ENCODE measurements at places on chromosomes 5 and 9.

GRCh38 chr5:164636456-164636855, 1131.0 kb downstream of the MAT2B start:
- DNase-seq = no peak

GRCh38 chr9:33731142-33731541, 64.2 kb upstream of the PRSS3 start:
- no peak for DNase-seq

DNA sequence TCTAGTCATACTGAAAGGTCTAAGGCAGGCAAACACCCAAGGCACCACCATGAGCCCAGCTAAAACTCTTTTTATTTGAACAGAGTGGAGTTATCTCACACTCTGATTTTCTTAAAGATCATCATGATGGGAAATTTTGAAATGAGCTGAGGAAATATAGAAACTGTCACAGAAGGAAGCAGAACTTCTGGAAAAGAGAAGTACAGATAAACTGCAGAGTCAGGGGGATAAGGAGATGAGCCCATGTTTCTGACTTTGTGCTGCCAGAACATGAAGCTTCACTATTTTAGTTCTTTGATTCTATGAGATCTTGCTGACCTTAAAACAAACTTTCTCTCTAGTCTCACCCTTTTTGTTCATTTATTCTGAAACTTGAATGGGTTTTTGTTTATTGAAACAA, 406.5 kb upstream of the EDIL3 start:
- DNase-seq = no peak

DNA sequence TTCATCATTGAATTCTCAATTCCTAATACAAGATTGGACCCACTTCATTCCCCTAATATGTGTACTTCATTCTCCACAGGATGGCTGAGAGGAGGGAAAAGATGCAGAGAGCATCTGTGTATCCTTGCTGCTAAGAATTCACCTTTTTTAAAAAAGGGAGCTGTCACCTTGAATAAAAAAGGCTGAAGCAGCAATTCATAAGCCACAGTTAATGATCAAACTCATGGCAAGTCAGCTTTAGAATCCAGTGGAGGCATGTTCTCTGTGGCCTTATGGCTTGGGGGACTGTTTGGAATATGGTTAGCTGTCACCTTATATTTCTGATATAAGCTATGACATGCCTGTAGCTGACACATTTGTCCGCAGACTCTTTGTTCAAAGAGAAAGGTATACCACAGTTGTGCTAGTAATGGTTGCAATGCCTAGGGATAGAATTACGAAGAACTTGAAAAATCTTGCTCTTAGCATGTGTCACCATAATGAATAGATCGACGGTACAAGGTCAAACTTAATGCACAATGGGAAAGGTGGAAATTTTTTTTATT, 256.8 kb upstream of the TNC start:
- DNase-seq = no peak

DNA sequence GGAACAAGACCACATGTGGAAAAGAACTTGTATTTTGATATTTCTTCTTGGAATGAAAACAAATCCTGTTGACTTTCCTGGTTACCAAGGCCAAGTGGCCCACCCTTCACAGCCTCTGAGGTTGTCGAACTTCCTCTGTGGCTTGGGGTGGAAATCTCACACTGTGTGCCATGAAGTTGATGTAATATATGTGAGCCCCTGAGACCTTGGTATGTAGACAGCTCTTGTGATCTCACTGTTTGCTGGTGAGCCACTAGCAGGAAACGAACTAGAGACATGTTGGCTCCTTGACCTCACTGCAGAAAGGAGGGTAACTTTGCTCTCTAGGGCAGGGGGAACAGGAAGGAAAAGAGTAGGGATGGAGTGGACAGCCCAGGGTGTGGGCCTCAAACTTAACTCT, 159.4 kb downstream of the ARHGAP26 start:
- DNase-seq = no peak

- DNase-seq = no peak
Observed at GRCh38 chr5:29720954-29721353, 1472.5 kb upstream of the CDH6 start.

GRCh38 chr9:127508901-127509260, 57.6 kb downstream of the LRSAM1 start:
- DNase-seq = no peak

- DNase-seq = no peak
Observed at GRCh38 chr9:93065135-93065720, 6.7 kb downstream of the SUSD3 start.

DNA sequence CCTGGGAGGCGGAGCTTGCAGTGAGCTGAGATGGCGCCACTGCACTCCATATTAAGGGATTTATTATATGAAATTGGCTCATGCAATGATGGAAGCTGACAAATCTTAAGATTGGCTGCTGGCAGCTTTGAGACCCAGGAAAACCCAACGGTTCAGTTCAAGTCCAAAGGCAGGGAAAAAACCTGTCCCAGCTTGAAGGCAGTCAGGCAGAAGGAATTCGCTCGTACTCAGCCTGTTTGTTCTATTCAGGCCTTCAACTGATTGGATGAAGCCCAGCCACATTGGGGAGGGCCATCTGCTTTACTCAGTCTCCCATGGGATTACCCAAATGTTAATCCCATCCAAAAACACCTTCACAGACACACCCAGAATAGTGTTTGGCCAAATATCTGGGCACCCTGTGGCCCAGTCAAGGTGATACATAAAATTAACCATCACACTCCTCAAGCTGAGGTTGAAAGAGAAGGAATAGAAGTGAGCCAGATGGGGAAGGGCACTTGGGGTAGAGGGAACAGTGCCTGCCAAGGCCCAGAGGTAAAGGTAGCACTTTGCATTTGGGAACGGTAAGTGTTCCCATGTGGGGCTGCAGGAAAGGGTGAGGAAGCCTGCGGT, 8.5 kb upstream of the ORM1 start:
- DNase-seq = no peak

DNA sequence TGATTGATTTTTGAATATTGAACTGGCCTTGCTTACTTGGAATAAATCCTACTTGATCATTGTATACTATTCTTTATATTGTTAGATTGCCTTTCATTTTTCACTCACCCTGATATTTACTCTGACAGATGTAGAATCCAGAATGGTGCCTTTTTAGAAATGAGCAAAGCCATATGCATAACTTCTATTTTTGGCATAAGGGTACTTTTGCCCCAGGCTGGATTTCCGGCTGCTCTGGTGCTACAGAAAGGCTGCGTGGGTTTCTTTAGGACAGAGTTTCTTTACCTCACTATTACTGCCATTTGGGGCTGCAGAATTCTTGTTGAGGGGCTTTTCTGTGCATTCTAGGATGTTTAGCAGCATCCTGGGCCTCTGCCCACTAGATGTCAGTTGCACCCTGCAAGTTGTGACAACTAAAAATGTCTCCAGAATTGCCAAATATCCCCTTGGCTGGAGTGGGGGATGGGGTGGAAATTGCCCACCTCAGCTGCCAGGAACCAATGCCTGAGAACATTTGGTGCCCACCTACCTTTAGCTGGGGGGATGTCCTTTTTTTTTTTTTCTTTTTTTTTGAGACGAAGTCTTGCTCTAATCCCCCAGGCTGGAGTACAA, 50.1 kb downstream of the SLC36A1 start:
- DNase-seq = no peak

DNA sequence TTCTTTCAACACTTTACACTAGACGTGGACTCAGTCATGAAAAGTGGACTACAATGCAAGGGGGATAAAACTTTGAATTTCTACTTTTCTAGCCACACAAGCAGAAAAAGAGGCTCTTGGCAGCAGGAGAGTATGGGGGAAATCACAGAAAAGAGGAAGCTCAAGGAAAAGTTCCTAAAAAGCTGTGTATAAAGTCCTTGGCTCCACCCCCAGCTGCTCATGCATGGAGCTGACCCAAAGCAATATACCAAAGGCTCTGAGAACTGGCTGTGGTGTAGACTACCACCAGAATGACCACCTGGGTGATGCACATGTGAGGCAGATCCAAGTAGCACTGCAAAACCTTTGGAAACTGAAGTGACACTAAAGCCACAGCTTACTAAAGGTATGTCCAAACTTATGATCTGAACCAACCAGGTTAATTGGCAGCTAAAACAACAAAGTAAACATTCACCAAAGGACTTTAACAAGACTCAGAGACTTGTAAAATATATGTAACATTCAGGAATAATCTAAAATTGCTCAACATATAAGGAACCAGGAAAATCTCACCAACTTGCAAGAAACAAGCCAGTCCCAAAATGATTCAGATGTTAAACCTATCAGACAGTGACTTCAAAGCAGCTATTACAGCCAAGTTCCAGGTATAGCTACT, 55.5 kb upstream of the RASGRF2 start:
- no peak for DNase-seq

DNA sequence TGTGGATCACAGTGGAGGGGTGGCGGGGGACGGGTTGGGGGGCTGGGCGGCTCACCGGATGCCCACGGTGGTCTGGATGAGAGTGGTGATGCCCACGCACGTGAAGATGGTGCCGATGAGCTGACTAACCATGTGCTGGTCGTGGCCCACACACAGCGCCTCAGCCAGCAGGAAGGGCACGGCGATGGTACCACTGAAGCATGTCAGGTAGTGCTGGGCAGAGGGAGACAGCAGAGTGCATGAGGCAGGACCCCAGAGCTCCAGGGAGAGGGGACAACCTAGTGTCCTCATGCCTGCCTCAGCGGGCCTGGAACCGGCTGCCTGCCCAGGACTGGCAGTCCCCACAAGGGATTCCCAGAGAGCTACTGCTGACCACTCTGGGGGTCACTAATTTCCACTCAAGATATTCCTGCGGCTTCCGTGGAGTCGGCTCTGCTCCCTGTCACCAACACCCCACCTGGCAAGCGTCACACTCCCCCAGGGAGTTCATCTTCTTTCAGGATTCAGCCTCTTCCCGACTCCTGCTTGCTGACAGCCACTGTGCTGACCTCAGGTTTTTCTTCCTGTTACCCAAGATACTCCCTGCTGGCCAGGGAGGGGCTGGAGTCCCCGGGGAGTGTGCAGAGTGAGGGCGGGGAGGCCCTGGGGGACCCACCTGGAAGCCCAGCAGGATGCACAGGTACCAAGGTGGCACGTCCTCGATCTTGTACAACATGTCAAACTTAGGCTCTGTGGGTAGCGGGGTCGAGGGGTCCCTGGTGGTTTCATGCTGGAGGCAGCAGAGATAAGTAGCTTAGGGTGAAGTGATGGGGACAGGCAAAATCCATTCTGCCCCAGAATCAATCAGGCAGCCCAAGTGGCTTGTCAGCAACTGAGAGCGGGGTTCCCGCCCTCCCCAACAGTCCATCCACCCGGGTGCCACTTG, 998 bp downstream of the SLC23A1 start:
- no peak for DNase-seq

DNA sequence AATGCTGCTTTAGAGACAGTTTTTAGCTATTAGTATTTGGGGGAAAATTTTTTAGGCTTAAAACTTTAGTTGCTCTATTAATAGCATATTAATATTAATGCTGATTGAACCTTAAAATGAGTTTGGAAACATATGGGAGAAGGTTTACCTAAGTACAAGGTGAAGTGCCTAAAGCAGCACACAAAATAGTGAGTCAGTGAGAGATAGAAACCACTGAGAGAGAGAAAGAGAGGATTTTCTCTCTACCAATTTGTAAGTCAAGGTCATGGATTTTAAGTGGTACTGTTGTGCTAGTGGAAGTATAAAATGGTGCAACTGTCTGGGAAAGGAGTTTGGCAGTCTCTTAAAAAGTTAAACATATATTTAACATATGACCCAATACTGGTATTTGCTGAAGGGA, 64.9 kb downstream of the MARCHF3 start:
- no peak for DNase-seq

DNA sequence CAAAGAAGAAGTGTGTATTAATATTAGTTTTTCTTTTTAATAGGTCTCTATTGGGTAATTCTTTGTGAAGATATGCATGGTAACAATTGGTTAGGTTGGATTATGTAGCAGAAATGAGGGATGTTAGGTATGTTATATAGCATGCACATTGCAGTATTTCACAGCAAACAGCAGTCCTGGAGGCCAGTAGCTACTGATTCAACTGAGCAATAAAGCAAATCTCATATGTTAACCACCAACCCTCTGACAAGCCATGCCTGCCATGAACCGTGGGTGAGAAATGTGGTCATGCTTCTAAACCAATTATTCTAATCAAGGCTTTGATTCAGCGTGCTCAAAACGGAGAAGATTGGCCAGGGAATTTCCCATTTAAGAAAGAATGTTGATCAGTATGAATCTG, 313.0 kb upstream of the CDH6 start:
- DNase-seq = no peak

DNA sequence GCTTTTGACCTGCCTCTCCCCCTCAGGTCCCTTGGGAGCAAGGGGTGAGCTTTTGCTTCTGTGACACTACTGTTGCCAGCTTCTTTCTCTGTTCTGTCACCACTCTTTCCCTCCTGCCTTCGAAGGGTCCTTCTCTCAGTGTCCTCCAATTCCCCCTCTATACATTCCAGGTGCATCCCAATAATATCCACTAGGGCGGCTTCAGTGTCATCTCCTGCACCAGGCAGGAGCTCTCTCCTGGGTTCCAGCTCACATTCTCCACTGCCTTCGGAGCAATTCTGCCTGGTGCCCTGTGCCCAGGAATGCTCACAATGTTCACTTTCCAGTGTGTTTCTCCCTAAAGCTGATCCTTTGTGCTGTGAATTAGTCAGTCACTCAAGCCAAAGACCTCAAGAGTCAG, 83.9 kb upstream of the CXCL14 start:
- DNase-seq = no peak

DNA sequence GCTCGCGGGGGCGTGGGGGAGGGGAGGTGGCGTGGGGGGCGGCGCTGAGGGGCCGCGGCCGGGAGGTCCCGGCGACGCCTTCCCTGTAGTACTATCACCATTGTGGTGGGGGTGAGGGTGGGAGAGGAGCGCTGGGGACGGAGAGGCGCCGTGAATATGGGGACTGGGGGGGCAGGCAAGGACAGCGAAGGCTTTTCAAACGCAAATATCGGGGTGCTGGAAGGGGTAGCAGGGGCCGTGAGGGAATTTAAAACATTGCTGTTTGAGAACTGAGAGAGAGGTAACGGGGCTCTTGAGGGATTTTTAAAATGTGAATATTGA, 427 bp downstream of the RBM27 start:
- DNase-seq = no peak

GRCh38 chr5:78755822-78756429, 107.4 kb upstream of the LHFPL2 start:
- DNase-seq = no peak

DNA sequence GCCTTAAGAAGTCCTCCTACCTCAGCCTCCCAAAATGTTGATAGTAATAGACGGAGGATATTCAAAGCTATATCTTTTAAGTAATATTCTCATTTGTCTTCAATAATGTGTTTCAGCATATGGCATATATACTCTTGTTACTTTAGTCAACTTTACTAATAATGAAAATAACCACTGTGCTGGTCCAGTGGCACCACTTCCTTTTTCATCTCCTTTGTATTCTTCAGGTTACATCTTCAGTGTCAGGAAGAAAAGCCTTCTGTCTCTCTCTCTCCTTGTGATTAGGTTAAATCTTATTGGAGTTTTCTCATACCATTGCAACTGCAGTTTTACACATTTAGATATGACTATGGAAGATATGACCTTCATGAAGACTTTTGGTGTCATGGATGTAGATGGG, 31.3 kb downstream of the PARP8 start:
- no peak for DNase-seq

DNA sequence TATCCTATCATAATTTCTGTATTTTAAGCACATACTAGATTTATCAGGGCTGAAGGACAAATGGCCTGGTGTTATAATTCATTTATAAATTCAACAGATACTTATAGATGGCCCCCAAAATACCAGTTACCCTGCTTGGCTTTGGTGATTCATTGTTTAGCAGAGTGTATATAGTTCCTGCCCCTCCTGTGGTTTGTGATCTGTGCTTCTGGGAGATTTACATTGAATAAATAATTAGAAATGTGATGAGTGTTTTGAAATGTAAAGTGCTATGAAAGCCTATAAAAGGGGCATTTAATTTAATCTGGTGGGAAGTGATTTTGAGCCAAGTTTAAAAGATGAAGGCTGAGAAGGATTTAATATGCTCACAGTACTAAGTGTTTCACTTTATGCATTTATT, 36.7 kb upstream of the ZCCHC7 start:
- DNase-seq = no peak
